Pulmonary artery endothelial cell (primary cell): ENCODE measurements at places on chromosomes 11 and 22. TPM values are rescaled to one million over a fixed set of nuclear protein-coding genes. Genes with fewer than 3 reads are reported as not detected.

DNA sequence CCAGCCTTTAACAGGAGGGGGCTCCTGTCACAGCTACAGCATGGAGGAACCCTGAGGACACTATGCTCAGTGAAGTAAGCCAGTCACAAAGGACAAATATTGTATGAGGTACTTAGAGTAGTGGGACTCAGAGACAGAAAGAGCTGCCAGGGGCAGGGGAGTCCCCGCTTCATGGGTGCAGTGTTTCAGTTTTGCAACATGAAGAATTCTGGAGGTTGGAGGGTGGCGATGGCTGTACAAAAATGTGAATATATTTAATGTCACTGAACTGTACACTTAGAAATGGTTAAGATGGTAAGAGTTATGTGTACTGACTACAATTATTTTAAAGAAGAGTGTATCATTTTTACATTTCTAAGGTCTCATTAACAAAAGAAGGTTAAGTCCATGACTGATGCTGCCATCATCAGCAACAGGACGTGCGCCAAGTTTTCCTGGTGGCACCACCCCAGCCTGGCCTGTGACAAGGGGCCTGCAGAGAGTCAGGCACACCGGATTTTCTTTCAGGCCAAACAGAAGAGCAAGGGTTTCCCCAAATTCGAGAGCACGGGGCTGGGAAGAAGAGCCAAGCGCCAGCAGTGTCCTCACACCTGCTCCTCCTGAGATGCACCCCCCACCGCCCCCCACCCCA, 22.1 kb downstream of the YPEL1 start:
- no peak for DNase-seq

GRCh38 chr11:120660024-120660565, 148.5 kb downstream of the GRIK4 start:
- no peak for DNase-seq

DNA sequence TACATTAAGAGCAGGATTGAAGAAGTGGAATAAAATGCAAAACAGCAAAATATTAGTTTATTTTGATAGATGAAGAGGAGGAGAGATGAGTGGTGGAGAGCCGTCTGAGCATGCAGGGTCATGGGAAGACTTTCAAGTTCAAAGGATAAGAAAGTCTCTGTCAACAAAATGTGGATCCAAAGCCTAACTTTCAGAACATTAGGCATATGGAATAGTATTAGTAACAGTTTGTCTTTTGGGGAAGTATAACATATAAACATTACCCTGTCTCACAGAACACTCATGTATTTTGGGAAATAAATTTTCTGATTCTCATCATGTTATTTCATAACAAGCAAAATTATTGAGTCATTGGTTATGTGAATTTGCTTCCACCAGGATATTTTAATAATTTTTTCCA, 104.3 kb upstream of the CEP126 start:
- DNase-seq: no peak

DNA sequence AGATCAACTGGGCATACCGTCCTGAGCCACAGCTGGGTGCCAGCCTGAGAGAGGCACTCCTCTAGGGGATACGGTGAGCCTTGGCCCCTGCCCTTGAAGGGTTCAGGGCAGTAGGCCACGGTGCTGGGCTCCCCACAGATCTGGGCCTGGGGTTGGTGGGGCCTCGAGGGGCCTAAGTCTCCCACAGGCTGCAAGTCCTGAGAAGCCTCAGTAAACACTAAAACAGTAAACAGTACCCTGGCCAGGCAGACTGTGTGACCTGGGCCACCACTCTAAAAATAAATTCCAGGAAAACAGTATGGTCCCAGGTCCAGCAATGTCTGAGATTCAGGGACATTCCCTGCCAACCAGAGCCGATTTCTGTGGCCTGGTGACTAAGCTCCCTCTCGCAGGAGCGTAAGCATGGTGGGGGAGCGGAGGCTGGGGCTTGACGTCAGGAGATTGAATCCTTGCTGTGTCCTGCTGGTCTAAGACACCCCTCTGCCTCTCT, 2.3 kb upstream of the RHOD start:
- DNase-seq: no peak

- DNase-seq: no peak
Observed at GRCh38 chr22:21796863-21797262, 61.3 kb upstream of the YPEL1 start.

GRCh38 chr22:46078241-46079092, 71.9 kb upstream of the PPARA start:
- DNase-seq: no peak

DNA sequence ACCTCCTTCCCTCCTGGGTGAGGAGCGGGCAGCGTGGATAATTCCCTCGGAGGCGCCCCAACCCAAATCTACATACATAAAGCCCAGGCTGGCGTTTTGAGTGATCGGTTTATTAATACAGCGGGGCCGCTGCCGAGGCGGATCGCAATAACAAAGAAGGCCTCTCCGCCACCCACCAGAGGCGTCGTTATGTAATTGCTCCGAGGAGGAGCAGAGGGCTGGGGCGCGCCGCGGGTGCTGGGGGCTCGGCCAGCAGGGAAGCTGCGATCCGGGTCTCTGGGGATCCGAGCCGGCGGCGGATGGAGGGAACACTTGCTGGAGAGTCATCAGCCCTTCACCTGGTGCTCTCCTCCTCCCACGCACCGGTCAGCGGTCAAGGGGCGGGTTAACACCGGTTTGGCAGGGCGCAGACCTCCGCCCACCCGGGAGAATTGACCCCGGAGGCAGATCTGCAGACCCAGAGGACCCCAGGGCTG, 6.4 kb upstream of the TP53I11 start:
- no peak for DNase-seq

DNA sequence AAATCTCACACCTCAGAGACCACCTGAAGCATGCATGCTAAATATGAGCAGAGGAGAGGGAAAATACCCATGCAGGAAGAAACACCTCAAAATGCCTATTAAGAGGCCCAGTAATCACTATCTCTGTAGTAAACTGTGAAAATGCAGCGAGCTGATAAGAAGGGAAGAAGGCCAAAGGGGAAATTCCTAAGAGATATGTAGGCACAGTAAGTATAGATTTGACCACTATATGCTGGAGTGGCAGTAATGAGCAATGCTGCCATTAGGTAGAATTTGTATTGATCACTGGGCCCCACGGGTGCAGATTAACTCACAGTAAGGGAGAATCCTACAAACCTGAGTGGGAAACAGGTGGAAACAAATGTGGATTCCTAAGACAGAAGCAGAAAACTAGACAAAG, 1813.1 kb upstream of the RAG2 start:
- DNase-seq: no peak

- no peak for DNase-seq
Observed at GRCh38 chr11:120896687-120897086, 127.2 kb upstream of the TBCEL start.

Gene MS4A12
- not detected in 2 replicates for total RNA-seq

Gene MUC5AC
- not detected in 2 replicates for total RNA-seq

Gene CDCA5
- 9.0 and 16.0 TPM in 2 replicates for total RNA-seq

Gene GTSE1
- 8.6 and 15.4 TPM in 2 replicates for total RNA-seq
